Activated naive CD8-positive, alpha-beta T cell treated with anti-CD3 and anti-CD28 coated beads, Interleukin-2, amount 50 U/mL, for 16 hours (primary cell): ENCODE measurements at places on chromosomes 12 and 14.

GRCh38 chr14:85531587-85532373, 1.8 kb downstream of the FLRT2 start:
- no peak for DNase-seq

- no peak for DNase-seq
Observed at GRCh38 chr14:26959437-26959836, 361.6 kb upstream of the NOVA1 start.

DNA sequence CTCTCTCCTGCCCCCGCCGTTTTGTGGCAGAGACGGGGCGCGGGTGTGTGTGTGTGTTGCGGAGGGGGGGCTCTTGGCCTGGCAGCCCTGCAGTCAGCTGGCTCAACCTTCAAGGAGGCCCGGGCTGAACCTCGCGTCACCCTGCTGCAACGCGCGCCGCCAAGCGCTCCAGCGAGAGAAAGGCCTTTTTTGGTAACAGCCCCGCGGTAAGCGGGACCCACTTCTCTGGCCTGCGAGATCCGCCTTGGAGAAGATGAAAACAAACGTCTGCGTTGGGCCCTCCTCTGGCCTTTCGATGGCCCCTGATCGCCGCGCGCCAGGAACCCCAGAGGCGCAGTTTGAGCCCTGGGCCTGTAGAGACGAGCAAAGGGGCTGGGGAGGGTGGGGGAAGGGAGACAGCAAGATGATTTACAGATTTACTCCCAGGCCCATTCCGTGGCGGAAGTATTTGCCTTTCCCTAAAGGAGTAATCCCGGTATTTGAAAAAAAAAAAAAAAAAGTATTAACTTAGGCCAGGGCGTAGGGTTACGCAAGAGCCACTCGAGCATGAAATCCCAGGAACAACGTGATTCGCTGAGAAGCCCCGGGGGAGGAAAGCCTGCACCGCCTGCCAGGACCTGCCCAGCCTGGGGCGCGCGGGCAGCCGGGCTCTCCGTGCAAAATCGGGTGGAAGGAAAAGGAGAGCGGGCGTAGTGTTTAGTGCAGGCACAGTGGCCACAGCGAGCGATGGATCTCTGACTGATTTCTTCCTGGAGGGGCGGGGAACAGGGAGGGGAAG, 4.5 kb upstream of the IRF2BPL start:
- DNase-seq: no peak

GRCh38 chr12:120404271-120404670, 33.6 kb upstream of the COX6A1 start:
- no peak for DNase-seq

- no peak for DNase-seq
Observed at GRCh38 chr12:22593864-22594263, 31.1 kb upstream of the ETNK1 start.

DNA sequence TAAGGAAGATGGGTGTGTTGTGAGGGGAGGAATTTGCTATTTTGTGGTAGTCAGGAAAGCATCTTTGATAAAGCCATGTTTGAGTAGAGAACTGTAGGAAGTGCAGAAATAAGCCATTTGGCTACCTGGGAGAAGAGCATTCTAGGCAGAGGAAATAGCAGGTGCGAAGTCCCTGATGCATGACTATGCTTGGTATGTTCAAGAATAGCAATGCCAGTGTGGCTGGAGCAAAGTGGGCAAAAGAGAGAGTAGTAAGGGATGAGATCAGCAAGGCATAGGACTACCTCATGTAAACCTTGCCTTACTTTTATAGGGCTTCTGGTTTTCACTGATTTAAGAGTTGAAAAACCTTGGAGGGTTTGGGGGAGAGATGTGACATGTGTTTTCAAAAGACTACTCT, 365.5 kb upstream of the GARIN6 start:
- no peak for DNase-seq

DNA sequence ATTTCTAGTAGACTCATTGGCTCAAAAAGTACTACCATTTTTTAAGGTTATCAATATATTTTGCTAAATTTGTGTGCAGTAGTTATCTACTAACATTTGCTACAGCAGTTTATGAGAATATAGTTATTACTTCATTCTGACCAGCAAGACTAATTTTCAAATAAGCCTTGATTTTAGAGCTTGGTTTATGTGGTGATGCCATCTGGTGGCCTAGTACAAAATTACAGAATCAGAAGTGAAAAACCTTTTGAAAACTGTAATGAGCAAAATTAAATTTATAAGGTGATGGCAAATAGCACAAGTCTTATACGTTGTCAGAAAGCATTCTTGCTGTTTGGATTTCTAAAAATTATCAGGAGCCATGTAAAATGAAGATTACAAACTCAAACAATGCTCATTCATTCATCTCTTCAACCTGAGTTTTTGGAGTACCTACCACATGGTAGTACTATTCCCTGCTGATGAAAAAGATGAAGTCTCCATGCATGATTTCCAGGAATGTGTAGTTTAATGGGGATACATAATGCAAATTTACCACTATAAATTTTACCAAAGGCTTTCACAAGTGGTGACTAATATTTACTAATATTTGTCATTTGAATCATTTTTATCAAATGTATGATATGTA, 51.0 kb downstream of the MAGOHB start:
- DNase-seq: no peak

GRCh38 chr14:79011091-79011919, 841.1 kb downstream of the NRXN3 start:
- no peak for DNase-seq

DNA sequence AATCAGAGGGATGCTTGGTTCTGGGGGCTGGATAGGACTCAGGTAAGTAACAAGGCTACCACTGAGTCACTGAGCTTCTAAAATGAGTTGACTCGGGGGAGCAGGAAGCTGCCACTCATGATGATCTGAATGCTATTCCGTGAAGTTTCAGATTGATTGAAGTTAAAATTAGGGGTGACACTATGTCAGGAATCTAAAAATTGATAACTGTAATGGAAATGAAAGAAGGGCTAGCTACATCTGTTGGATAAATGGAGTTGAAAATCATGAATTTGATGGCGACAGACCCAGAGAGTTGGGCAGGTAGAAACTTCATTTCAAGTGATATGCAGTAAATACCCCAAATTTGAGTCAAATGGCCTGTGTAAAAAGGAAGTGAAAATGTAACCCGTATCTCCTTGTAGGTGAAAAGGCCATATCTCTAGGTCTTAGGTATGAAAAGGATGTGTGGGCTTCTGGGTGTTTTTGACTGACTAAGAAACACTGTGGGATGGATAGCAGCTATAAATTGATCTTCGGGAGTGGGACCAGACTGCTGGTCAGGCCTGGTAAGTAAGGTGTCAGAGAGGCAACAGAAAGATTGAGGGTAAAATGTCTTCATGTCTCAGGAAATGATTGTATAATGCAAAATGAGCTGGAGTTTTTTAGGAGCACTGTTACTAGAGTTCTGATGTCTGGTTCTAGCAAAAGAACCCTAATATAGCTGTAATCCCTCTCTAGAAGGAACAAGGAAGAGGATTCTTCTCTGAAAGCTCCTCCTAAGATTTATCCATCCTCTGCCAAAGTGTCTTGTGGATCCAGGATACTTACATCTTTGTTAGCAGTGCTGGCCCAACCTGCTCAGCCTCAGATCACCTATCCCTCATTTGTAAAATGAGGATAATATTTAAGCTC, 57.3 kb downstream of the DAD1 start:
- no peak for DNase-seq

GRCh38 chr12:50581226-50582184, 76.7 kb downstream of the DIP2B start:
- no peak for DNase-seq

DNA sequence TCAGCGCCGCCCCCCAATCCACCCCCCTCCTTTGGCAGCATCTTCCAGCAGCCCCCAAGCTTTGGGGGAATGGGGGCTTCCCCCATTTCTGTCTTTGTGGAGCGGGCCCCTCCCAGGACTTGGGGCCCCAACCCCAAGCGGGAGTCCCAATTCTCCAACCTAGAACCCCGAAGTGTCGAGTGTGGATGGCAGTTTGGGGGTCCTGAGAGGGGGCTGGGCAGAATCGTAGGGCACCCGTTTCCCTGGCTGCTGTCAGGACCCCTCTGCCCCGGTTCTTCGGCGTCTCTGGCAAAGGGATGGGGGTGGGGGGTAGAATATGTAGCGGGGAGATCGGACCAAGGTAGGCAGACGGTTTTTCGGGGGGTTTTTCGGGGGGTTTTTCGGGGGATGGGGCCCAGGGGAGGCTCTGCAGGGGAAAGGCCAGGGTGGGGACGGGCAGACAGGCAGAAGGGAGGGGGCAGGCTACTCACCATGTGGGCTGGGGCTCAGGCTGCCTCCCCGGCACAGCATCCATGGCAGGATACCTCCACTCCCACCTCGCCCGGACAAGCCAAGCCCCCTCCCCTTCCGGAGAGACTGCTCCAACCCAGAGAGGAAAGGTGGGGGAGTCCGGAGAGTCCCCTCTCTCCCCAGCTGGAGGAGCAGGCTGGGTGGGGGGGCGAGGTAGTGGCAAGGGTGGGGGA, 739 bp downstream of the JPH4 start:
- no peak for DNase-seq

DNA sequence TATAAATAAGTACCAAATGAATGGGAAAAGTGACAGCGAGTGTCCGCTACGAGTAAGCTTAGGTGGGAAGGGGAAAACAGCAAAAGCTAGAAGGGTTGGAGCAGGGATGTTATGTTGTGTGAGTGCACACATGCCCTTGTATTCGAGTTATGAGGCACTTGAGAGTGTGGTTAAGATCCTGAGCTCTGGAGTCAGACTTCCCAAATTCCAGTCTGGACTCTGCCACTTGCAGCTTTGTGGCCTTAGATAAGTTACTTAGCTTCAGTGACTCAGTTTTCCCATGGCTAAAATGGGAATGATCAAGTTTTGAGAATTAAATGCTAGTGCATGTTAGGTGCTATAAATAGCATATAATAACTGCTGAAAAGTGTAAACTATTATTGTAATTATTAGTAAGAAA, 44.9 kb downstream of the KTN1 start:
- no peak for DNase-seq

GRCh38 chr14:92655419-92656201, 92.8 kb downstream of the LGMN start:
- DNase-seq: no peak

DNA sequence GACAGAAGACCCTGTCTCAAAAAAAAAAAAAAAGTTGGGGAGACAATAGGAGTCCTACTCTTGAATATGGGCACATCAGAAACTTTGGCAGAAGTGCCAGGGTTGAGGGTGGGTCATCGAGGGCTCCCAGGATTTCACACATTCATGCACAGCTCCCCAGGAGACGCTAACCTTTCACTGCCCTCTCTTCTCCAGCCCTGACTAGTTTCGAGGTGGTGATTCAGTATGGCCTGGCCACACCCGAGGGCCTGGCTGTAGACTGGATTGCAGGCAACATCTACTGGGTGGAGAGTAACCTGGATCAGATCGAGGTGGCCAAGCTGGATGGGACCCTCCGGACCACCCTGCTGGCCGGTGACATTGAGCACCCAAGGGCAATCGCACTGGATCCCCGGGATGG, 29.4 kb upstream of the LRP1-AS start:
- no peak for DNase-seq

DNA sequence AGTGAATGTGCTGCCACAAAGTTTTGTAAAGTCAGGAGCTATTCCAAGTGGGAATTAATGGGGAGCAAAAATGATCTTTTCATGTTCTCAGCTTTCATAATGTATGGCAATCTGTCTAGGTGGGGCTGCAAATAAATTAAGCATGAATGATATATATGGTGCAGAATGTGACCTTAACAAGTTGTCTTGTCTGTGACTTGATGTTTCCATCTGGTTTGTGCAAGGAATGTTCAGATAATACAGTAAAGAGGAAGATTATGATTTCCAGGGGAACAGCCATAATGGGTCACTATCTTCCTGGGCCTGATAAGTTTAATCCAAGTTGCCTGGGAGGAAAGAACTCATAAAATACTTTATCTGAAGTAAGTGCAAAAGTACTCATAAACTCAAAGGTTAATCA, 1815.8 kb upstream of the FLRT2 start:
- no peak for DNase-seq

DNA sequence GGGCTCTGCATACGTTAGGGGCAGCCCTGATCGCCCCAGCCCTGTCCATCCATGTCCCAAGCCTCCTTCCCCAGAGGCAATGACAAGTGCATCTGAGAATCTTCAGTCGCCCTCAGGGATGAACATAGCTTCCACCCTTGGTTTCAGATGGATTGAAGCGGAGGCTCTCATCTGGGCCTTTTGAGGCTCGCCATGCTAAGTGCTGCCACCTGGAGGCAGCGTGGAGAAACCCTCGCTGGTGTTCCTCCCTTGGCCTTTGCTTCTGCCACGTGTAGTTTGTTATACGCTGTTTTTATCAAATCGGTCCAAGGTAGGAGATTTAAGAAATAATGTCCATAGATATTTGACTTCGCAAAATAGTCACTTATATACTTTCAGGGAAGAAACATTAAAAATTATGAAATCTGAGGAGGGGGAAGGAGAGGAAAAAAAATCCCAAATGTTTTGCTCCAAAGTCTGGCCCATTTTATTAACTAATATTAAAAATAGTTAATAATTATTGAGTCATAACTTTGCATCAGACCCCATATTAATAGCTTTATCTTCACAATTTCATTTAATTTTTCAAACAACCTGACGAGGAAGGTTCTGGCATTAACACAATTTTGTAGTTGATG, 28.8 kb upstream of the LRRC10 start:
- DNase-seq: peak; percentile 16

- no peak for DNase-seq
Observed at GRCh38 chr12:117552971-117553370, 191.5 kb upstream of the NOS1 start.

DNA sequence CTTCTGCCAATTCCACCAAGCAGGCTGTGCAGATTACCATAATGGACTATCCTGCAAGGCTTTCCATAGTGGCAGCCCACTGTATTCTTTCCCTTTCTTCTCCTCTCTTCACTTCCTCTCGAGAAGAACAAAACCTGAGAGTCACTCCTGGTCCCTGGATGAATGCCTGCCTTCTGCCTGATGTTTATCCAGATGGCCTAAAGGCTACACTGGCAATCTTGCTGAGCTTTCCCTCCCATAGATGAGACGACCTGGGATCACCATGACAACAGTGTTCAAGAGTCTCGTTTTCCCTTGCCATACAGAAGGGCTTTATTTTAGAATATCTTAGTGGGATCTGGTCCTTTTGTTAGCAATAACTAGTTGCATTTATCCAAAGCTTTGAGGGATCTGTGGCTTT, 142.3 kb downstream of the RTN1 start:
- no peak for DNase-seq

DNA sequence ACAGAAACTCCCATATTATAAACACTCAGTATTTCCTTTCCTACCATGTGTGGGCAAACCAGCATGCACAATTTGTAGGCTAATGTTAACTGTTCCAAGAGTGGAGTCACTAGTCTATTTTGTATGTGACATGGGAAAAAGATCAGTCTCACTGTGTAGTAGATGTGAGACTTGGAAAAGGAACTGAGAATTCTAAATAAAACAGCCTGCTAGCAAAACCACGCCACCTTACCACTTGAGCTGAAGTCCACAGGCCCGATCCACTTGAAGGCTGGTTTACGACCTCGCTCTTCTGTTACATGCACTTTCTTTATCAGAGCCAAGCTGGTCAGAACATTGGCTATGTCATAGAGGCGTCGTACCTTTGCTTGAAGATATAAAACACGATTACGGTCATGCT, 22.5 kb downstream of the E2F7 start:
- DNase-seq: no peak
